Naive thymus-derived CD4-positive, alpha-beta T cell (primary cell): ENCODE measurements at places on chromosomes 5 and 9. TPM values are rescaled to one million over a fixed set of nuclear protein-coding genes. Genes with fewer than 3 reads are reported as not detected.

Gene SMIM33
- 0.14 TPM for total RNA-seq

DNA sequence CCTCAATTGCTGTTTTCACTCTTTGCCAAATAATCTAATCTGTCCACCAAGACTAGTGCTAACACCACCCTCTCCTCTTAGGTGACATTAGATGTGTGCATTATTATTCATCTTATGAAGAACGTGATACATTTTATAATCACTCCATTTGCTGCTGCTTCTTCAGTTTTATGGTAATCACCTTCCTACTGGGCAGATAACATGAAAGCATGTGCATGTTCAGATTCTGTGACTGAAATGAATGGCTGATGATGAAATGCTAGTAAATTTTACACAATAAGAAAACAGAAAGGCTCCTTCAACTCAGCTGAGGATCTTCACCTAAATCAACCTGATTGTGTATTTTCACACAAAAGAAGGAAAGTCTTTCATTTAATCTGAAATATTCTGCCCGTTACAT lies 577.6 kb downstream of the CSNK1G3 start:
- H3K27ac ChIP-seq: no peak overlapping the region
- no peaks in the 10 kb centered on the region for H3K27me3 ChIP-seq
- H3K4me1 ChIP-seq: no peaks in the 10 kb centered on the region
- no peak for DNase-seq

Gene LCN15
- total RNA-seq: not detected

- no peak overlapping the region for H3K27ac ChIP-seq
- no peaks in the 10 kb centered on the region for H3K36me3 ChIP-seq
- no peak for DNase-seq
- no peaks in the 10 kb centered on the region for H3K27me3 ChIP-seq
- no peaks in the 10 kb centered on the region for H3K4me1 ChIP-seq
These were observed 49.6 kb upstream of the CPLX2 start for GRCh38 chr5:175821790-175822211.

GRCh38 chr9:3692606-3693005 lies 166.8 kb upstream of the RFX3 start:
- H3K27ac ChIP-seq: no peak overlapping the region
- no peak for DNase-seq
- H3K36me3 ChIP-seq: no peaks in the 10 kb centered on the region

Gene OLFML2A
- total RNA-seq: not detected

DNA sequence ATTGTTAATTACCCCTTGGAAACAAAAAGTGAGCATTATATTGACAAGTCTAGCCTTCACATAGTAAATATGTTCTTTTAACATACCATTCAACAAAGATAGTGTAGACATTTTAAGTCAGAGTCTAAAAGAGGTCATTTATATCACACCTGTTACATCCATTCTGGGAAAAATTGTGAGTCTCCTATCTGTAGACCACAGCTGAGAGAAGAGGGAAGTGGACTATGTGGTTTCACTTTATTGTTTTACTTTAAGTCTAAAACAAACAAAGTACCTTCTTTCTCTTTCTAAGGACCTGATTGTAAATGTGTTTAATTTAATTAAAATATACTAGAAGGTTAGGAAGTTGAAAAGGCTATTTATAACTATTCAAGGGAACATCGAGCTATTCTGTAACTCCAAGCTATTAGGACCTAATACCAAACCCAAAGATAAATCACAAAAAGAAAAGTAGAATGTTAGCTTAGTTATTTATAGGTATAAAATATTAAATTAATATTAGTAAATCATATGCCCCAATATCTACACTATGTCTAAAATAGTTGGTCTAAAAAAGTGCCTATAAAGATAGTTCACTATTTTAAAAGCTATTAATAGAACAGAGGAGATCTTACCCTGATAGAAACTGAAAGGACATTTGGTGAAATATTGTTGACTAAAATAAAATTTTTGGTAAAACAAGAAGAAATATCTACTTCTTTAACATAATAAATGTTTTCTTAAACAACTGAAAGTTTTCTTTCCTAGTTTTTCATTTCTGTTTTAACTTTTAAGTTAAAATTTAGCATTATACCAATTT lies 134.9 kb downstream of the TMEM167A start:
- DNase-seq: no peak
- H3K4me1 ChIP-seq: no peaks in the 10 kb centered on the region
- H3K27ac ChIP-seq: no peak overlapping the region
- no peaks in the 10 kb centered on the region for H3K27me3 ChIP-seq
- no peaks in the 10 kb centered on the region for H3K36me3 ChIP-seq

Gene SPIN1
- total RNA-seq: 34.9 TPM

Gene KIF27
- total RNA-seq: 4.1 TPM

Gene AK8
- 0.20 TPM for total RNA-seq

- no peak overlapping the region for H3K27ac ChIP-seq
- no peaks in the 10 kb centered on the region for H3K4me1 ChIP-seq
- H3K27me3 ChIP-seq: no peaks in the 10 kb centered on the region
- H3K36me3 ChIP-seq: no peaks in the 10 kb centered on the region
These were observed 229.4 kb downstream of the DMAC1 start for GRCh38 chr9:7570107-7570720.

- peaks cover 1% of the 10 kb centered on the region for H3K4me1 ChIP-seq
- no peaks in the 10 kb centered on the region for H3K27me3 ChIP-seq
- no peak overlapping the region for H3K27ac ChIP-seq
- no peaks in the 10 kb centered on the region for H3K36me3 ChIP-seq
- H3K4me3 ChIP-seq: no peak overlapping the region
These were observed 20.3 kb upstream of the NINJ1 start for GRCh38 chr9:93154293-93154903.
